NCI-H2029 (cell line): ENCODE measurements at places on chromosomes 11 and 22.

DNA sequence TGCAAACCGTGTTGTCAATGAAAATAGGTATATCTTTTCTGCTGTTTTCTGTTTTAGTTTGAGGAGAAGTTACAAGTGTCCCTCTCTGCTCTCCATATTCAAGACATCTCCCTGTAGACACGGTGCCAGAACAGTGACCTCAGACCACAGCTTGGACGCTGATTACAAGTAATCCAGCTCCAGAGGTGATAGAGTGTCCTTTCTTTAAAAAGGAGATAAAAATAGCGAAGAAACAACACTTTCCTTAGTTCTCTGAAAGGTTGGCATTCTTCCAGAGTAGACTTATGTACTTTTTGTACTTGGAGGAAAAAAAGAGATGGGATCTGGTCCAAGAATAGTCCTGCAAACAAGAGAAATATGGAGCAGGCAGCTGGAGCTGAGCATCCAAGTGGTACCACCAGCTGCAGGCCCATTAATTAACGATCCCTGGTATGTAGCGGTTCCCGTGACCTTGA is 43.0 kb upstream of the WT1 start:
- no peak for DNase-seq

DNA sequence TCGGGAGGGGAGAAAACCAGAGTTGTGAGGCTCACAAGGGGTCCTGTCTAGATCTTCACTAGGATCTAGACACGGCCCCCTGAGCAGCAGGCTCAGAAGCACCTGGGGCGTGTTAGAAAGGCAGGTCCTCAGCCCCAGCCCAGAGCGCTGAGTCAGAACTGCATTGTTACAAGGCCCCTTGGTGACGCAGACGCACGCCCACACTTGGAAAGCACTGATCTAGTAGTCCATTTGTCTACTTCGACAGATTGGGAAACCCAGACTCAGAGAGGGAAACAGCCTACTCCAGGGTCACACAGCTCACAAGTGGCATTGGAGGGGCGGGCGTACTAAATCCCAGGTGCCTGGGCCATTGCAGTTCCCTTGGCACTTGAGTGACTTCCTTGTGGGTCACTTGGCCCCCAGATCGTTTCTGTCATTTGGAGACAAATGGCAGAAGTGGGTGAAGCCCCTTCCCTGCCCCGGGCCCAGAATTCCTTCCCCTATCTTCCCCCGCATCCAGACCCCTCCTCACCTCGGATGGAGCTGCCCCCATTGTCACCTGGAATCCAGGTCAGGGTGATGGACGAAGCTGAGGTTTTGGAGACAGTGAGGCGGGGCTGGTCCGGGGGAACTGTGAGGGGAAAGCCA is 110.8 kb downstream of the CEP164 start:
- DNase-seq: no peak

DNA sequence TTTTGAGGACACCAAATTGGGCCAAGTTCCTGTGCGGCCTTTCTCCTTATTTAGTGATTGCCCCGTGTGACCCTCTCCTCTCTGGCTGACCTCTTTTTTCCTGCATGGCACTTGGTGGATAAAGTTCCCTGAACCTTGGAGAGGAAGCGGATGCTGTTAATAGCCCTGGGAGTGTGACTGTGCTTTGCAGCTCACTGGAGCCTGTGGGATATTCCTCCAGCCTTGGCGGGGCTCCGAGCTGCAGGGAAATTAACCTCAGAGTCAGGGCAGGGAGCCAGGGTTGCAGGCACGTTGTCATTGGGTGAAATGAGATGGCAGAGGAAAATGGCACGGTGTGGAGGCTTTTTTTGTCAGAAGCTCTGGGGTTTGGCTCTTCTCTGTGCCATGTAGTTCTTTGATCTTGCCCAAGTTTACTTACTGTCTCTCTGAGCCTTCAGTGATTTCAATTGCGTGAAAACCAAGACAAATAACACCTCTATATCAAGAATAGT is 965 bp downstream of the OR9Q1 start:
- peak; percentile 87 for DNase-seq

GRCh38 chr22:32682990-32683389 is 118.5 kb upstream of the TIMP3 start:
- no peak for DNase-seq

DNA sequence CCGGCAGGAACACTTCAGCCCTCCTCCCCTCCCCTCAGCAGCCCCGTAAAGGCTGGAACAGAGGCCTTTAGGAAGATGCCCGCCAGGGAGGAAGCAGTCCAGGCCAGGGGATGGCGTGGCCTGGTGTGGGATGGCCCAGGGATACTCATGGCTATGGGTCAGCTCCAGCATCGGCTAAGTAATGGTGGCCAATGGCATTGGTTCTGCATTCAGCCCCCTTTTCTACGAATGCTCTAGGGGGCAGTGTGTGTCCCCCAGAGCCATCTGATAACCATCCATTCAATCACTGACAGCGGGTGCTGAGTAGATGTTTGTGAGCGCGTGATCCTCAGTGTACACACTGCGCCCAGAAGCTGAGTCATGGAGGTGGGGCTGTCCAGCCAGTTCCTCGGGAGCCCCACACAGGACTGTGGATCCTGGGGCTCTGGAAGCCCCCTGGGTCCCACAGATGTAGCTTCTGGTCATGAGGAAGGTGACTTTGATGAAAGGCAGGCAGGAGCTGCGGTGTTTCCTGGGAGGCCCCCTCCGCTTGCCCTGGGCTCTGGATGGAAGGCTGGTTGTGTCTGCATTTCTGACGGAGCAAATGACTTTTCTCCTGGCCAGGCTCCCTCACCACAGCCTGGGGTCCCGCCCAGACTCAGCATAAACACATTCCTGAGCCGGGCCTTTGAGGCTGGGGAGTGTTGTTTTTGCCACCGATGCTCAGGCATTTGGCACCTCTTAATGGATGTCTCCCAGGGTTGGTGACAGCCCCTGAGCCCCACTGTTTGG is 46.5 kb downstream of the FBLN1 start:
- no peak for DNase-seq

DNA sequence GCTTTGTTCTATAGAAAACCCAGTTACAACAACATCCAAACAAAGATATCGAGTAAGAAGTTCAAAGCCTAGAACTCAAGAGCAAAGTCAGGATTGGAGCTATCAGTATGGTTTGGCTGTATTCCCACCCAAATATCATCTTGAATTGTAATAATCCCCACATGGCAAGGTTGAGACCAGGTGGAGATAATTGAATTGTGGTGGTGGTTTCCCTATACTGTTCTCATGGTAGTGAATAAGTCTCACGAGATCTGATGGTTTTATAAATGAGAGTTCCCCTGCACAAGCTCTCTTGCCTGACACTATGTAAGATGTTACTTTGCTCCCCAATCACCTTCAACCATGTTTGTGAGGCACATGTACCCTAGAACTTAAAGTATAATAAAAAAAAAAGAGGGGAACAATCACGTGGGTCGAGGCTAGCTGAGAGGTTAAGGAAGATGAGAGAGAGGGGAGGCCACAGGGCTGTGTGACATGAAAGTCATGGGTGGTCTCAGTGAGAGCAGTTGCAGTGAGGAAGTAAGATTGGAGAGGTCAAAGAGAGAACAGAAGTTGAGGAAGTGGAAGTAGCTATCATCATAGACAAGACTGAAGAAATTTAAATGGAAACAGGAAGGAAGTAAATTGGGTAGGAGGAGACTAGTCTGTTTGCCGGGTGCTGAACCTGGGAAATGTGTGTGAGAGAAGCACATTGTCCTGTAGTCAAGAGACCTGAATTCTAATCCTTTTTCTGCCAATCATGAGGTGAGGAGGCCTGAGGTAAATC is 80.1 kb upstream of the CD44 start:
- no peak for DNase-seq

DNA sequence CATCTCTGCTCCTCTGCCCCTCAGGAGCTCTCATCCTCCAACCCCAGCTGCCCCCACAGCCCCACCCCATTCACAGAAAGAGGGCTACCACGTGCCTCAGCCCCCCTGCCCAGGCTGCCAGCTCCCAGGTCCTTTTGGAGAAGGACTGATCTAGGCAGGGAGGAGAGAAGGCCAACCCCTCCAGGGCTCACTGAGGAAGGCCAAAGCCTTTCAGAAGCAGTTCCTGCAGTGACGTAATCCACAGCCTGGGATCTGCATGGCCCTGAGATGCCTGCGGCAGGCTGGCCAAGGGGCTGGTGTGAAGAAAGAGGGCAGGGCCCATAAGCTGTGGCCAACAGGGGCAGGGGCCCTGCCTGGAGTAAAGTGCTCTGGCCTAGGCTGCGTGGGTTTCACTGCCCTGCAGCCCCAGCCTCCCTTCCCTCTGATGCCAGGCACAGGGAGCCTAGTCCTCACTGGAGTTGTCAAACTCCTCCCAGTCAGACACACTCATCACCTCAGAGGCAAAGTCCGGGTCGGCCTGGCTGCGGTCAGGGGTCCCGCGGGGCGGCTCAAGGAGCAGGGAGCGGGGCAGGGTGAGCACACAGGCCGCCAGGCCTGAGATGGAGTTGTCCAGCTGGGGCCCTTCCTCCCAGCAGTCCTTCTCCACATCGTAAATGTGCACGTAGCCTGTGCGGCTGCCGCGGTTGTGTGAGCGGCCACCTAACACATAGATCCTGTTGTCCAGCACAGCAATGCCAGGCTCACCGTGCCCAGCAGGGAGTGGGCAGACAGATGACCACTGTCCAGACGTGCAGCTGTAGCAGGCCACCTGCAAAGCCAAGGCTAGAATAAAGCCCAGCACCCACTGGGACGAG is 4.2 kb upstream of the SCARF2 start:
- no peak for DNase-seq

- no peak for DNase-seq
Observed at GRCh38 chr11:108199446-108200321, 22.8 kb downstream of the NPAT start.

DNA sequence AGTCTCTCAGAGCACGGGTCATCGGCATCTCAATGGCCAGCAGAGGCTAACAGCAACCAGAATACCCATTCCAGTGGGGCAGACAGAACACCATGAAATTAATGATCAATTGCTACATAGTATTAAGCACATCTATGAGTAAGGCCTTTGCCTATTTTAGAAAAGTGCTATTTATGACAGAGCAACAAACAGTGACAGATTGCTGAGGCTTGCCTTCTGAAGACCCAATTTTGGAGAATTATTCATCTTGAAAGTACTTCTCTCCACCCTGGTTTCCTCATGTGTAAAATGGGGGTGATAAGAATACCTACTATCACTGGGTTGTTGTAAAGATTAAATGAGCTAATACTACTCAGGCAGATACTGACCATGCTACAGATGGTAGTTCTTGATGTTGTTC is 232.7 kb downstream of the TENM4 start:
- DNase-seq: no peak

DNA sequence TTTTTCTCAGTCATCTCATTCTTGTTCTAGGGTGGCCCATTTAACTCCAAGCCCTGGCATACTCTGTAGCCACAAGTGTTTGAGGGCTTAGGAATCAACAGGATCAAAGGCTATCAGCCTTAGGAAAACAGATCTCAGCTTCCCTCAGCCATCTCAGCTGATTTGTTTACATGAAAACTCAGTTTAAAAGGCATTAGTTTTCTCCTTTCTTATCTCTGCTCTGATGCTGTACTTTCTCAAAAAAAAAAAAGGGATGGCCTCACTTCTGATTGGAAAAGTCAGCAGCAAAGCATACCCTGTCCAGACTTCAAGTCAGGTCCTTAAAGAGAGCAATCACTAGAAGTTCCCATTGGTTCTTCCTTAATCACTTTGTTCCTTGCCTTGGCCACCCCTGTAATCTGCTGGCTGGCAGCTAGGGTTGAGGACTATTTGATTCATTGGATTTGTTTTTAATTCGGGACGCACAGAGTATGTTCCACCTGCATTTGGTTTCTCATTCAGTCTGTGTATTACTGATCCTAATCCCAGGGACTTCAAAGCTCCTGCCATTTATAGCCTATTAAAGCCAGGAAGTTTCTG is 102.8 kb downstream of the EXT2 start:
- DNase-seq: no peak

DNA sequence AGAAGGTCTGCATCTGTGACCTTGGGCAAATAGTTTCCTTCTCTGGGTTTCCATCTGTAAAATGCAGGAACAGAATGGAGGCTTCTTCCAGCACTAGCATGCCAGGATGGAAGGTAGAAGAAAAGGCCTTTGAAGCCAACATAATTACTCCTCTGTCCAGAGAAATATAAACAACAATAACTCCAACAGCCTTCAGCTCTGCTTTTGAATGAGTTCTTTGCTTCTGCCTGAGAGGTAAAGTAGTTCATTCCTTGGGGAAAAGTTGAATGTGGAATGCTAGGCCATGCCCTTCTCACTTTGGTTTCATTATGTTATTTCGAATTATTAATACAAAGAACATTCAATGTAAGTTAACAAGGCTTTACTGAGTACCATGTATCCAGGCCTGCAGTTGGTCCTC is 61.2 kb upstream of the BLID start:
- DNase-seq: no peak

GRCh38 chr11:15280393-15280792 is 165.7 kb downstream of the INSC start:
- DNase-seq: no peak

- DNase-seq: peak; percentile 56
Observed at GRCh38 chr11:56783448-56784041, 35.0 kb upstream of the OR9G4 start.

DNA sequence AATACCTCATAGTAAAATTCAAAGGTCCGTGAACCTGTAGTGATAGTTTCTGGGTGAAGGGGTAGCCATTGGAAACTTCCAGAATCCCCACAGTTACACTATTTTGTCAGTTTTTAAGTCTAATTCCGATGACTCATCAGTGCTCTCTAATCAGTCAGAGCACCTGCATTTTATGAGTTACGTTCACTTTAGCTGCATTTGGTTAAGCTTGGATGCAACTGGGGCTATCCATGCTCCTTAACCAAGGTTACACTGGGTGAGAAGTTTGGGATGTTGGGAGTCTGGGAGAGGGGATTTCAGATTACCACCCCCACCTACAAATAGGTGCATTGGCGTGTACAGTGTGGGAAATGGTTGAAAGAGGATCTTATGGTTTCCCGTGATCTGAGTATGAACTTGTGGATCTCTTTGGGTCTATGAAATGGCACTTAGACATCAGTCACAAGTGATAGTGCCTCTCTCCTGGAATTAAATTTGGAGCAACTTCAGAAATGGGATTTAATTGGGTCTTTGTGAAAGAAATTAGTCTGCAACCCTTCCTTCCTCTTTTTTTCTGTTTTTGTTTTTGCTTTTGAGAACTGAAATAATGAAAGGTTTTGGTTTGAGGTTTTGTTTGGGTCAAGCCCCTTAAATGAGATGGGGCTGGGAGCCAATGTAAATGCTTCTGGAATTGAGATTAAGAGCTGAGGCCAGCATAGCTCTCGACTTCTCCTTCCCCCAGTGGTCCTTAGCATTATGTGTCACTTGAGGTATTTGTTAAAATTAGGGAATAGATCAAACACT is 31.5 kb downstream of the EHF start:
- no peak for DNase-seq

GRCh38 chr11:117382746-117383145 is 55.1 kb downstream of the CEP164 start:
- no peak for DNase-seq

DNA sequence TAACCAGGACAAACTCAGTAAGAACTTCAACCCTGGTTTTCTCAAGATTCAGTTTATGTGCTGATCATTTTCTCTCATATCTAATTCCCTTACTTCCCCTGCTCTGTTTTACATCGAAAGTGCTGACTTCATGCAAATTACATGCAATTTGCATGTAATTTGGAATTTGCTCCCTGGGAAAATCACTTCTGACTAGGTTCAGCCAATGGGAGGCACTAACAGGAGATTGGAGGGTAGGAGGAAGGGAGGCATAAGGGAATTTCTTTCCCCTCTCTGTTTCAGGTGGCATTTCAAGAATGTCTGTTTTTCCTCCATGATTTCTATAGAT is 363.3 kb upstream of the CCDC90B start:
- no peak for DNase-seq
